Stimulated activated CD4-positive, alpha-beta T cell treated with anti-CD3 and anti-CD28 coated beads, Interleukin-1b, Interleukin-23, amount 100 ng/mL, for 24 hours (primary cell): ENCODE measurements at places on chromosomes 11 and 22.

GRCh38 chr11:34028425-34028824, 23.1 kb upstream of the CAPRIN1 start:
- DNase-seq: no peak

DNA sequence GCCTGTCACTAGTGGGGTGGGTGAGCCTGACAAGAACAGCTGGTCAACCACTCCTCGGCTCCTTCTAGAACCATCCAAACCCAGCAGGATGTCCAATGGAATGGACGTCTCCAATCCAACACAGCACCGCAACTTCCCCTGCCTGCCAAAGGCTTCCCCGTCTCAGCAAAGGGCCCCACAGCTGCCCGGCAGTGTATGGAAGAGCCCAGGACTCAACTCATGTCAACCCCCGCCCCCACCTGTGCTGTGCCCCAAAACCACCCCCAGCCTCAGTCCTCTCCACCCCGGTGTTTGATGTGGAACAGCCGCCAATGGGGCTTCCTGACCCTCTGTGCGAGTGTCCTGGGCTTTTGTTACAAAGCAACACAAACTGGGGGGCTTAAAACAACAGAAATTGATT, 223.8 kb downstream of the CTTN start:
- no peak for DNase-seq

DNA sequence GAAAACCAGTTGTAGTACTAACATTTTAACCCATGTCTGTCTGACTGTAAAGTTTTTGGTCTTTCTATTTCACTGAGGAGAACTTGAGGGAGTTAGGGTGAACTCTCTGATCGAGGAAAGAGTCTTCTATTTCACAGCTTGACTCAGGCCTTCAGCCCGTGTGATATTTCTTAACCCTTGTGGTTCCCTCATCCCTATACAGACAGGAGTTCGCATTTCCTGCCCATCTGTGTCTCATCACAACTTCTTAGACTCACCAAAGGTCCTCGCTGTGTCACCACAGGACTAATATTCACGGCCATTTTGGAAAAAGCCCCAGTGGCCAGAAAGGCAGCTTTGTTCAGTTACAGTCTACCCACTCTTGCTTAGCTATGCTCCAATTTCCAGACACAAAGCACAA, 172.8 kb downstream of the FAM181B start:
- no peak for DNase-seq

DNA sequence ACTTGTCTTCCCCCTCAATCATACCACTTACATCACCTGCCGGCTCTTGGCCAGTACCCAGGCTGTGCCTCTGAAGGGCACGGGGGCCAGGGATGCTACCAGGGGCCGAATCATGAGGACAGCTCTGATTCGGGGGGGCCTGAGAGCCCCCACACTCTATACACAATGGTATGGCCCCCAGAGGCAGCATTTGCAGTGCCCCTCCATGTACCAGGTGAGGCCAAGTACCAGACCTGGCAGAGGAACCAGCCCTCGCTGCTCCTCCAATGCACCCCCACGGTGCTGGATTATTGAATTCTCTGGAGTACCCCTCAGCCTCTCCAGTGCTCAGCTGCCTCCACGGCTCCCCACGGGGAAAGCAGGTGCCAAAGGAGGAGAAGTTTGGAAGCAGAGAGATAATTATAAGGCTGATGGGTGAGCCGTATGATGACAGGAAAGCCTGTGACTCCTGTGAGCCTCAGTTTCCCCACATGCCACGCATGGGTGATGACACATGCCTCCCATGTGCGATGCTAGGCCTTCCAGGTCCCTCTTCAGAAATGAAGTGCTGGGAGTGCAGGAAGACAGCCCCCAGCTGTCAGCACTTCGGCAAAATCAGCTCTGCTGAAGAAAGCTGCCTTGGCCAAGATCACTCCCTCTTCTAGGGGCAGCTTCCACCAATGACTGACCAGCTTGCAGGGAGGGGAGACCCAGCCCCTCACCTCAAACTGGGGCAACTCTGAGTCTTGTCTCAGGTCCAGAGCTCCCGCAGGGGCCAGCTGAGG, 69.9 kb downstream of the THAP12 start:
- no peak for DNase-seq

- no peak for DNase-seq
Measured at GRCh38 chr11:1963864-1964263, 16.7 kb downstream of the MRPL23 start.
